A549 (cell line): ENCODE measurements at places on chromosomes 1 and 21.

DNA sequence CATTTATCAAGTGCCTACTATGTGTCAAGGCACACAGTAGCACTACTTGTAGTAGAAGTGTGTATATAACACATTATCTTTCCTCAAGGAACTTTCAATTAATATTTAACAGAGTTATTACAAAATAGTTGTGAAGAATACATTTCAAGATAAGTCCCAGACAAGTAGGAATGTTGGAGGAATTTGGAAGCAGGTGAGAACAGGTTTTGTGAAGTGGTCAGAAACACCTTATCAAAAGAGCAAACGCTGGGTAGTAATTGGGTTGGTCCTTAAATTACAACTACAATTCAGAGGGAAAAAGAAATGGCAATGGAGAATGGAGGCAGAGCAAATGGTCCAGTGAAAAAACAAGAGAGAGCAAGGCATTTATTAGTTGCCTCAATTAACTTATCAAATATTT lies 218.8 kb downstream of the ADGRL2 start:
- no peak for DNase-seq

GRCh38 chr1:107935396-107936064 lies 29.4 kb downstream of the VAV3 start:
- no peak for DNase-seq

DNA sequence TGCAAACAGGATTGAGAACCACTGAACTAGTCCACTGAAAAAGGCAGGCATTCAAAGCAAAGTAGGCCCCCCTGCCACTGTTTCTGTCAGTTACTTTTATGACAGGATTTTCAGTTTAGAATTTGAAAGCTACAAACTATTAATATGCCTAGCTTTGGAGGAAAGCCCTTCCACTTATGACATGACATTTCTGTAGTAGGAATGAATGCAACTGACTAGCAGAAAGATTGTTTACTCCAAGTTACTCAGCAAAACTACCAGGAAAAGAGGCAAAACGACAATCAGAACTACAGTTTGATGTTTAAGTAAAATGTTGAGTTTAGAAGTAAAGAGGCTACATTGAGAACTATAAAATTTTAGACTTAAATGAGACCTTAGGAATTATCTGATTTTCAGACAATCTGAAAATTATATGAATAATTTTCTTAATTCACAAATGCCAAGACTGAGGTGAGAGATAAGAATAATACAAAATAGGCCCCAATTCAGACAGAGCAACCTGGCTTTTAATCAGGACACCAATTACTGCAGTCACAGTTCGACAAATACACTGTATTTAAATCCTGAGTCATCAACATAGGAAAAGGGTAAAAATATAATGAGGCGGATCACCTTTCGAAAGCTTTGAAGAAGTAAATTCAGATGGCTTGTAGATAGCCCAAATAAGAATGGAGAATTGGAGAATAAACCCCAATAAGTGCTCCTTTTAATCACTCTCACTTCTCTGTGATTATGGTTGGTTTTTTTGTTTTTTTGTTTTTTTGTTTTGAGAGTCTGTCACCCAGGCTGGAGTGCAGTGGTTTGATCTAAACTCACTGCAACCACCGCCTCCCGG lies 2.2 kb downstream of the PRKAB2 start:
- no peak for DNase-seq

- no peak for DNase-seq
Measured at GRCh38 chr1:203722909-203723308, 42.1 kb upstream of the LAX1 start.

DNA sequence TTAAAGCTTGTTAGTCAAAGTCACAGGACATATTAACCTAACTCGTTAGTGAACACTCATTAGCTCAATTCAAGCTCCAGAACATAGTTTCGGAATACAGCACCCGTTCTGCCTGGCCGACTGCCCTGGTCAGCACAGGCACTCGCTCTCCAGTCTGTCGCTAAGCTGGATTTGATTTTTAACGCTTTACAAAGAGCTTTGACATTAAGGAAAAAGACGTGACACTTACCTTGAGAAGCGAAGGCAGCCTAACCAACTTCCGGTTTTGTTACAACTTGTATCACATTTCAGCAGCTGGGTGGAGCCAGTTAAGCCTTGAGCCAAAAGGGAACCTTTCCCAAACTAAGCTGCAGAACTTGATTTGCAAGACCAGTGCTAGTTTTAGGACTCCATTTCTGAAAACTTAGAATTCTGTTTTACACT lies at the start of gene FRRS1:
Gene FRRS1, minus strand, starts transcription at position 258 of the 423 bp plus-strand sequence. CDS start 17,867 bp downstream, outside the sequence.
- DNase-seq: peak; percentile 68

DNA sequence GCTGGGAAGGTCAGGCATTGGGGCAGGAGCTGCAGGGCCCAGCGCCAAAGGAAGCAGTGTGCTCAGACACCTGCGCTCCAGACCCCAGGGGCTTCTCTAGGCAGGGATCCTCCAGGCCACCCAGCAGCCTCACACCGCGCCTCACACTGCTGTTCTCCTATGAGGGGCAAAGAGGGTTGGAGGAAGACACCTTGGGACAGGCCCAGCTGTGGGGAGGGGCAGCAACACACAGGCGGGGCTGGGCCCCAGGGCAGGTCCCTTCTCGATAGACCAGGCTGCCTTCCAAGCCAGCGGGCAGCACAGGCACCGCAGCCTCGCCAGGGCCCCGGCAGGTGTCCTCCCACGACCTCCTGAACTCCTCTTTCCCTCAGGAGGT lies 20.7 kb upstream of the PRSS38 start:
- no peak for DNase-seq

- no peak for DNase-seq
Measured at GRCh38 chr1:153790966-153791647, 15.9 kb downstream of the SLC27A3 start.

- DNase-seq: no peak
Measured at GRCh38 chr1:65344171-65344814, 35.0 kb downstream of the DNAJC6 start.

DNA sequence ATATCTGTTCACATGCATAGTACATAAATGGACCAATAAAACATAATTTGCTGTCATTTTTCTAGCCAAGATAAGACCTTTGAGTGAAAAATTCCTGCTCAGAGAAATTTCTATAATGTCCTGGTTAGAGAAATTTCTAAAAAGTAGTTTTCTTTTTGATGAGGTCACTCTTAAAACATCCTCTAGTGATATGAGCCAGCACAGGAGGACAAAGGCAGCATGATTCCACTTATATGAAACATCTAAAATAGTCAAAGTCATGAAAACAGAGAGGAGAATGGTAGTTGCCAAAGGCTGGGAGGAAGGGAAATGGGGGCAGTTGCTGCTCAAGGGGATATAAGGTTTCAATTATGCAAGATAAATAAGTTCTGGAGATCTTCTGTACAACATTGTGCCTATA lies 239.4 kb downstream of the BACH1 start:
- DNase-seq: no peak

DNA sequence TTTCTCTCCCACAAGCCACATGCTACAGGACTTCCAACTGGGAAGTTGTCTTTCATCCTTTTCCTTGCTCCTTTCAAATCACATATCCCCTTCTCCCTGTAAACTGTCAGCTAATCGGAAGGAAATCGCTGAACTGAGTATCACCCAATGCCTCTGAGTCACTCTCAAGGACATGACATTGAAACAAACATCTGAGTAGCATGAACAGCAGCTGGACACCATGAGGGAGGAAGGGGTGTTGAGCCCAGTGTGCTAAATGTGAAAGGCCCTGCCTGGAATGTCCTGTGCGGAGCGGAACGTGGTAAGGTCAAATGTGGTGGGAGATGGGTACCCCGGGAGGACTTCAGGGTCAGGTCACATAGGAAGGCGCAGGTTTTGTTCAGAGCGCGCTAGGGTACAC lies at the start of gene OR2AJ1:
Gene OR2AJ1, plus strand, starts transcription at position 22 of the 400 bp plus-strand sequence. CDS start 8,880 bp downstream, outside the sequence.
- DNase-seq: no peak

GRCh38 chr1:10173582-10173981 lies 36.8 kb upstream of the KIF1B start:
- DNase-seq: no peak

- no peak for DNase-seq
Measured at GRCh38 chr1:170938281-170938680, 2.9 kb downstream of the MROH9 start.

DNA sequence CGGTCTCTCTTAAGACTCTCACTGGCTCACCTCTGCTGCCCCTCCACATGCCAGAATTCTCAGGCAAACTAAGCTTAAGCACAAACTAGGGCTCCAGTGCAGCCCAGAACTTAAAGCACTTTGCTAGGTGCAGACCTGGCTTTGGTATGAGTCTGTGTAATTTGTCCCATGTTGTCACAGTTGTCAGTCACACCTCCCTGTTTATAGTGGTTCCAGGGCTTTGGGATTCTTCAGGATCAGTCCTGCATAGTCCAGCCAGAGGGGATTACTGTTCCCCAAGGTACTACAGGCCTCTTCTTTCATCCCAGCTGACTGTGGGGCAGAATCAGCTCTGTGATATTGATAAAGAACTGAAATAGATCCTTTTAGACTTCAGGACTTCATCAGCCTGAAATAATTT lies 105.0 kb upstream of the UBE2U start:
- no peak for DNase-seq

GRCh38 chr21:39775816-39776215 lies 30.8 kb downstream of the IGSF5 start:
- DNase-seq: no peak

- DNase-seq: no peak
Measured at GRCh38 chr1:7587773-7588456, 183.2 kb upstream of the VAMP3 start.
